ENCODE measurements at places on chromosomes 4 and X.

DNA sequence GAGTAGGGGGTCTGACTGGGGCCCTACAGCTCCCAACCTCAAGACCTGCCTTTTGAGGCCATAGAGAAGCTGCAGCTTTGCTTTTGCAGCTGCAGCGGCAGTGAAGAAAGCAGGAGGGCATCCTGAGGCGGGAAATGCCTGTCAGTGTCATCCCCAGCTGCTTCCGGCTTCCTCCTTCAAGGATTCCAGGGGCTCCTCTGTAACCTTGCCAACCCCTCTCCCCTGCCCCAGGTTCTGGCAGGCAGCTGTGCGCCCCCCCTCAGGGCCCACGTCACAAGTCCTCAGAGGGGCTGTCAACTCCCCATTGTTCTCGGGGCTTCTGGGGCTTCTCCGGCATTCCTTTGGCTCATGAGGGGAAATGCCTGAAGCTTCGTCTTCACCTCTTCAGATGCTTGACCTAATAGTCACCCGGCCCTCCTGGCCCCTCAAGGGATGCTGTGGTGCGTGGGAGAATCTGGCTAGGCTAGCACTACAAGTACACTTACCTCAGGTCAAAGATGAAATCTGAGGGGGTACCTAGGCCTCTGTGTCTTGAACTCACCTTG lies 31.9 kb downstream of the APLN start:
- no peak for DNase-seq

DNA sequence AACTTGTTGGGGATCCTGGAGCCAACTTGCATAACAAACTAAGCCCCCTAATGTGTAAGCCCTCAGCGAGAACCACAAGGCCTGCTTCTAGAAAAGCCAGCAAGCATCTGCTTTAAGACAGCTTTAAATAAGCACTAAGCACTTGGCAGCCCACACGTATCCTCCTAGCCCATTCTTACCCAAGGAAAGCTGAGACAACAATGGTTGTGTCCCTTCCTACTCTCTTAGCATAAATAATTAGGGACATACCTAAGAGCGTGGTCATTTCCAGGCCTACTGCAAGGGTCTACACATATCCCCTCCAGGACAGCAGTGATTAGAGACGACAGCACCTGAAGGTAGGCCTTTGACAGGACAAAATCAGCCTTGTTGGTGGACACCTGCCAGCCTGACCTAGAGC lies 322.8 kb upstream of the PPARGC1A start:
- no peak for DNase-seq

DNA sequence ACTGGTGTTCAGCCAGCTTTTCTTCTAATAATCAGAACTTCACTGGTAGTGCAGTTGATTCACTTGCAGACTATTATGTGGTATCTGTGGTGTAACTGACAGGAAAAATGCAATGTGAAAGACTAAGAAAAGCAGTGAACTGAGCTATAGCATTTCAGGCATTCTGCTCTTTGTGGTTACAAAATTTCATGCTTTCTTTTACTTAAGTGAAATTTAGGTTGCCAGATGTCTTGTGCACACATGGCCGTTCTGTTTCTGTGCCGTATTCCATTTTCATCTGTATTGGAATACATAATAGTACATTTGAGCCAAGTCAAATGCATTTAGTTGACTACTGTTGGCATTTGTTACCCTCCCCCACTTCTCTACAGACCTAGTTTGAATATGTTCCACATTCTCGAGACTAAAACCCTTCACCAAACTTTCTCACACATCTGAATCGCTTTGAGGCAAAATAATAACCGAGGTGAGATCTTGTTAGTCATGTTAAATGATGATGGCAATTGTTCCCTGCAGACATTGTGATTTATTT lies 8.2 kb downstream of the RTL3 start:
- DNase-seq = peak; percentile 38

GRCh38 chrX:80237072-80237471 lies 183.2 kb upstream of the TENT5D start:
- no peak for DNase-seq

GRCh38 chr4:10354746-10355145 lies 102.5 kb downstream of the ZNF518B start:
- DNase-seq = no peak

DNA sequence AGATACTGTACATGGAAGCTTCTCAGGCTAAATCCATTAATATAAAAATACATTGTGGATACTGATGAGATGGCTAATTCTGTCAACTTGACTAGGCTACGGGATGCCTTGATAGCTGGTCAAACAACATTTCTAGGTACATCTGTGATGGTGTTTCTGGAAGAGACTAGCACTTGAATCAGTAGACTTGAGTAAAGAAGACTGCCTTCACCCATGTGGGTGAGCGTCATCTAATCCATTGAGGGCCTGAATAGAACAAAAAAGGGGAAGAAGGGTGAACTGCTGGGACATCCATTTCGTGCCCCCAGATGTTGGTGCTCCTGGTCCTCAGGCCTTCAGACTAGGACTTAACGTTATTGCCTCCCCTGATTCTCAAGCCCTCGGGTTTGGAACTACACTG lies 3.7 kb upstream of the SRP72 start:
- DNase-seq = no peak

GRCh38 chr4:6313216-6313615 lies 43.6 kb downstream of the WFS1 start:
- no peak for DNase-seq

DNA sequence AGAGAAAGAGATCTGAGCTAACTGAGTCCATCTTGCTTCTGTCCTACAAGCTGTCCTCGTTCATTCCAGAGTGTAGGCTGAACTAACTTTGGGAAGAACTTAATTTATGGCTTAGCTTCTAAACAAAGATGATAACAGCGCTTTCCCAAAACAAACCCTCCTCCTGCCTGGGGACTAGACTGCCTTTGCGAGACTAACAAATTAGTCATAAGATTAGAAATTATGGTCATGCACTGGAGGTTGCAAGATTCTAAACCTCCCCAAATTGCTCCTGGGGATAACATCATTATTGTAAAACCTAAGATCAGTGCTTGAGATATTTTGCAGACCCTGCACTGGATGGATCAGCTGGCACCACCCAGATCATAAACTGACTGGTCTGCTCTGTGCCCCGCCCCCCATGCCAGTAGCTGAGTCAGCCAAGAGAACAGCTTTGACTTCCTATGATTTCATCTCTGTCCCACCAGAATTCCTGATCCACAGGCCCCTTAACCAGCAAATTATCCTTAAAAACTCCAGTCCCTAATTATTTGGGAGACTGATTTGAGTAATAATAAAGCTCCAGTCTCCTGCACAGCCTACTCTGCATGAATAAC lies 883.3 kb downstream of the TRIML1 start:
- peak; percentile 34 for DNase-seq

GRCh38 chr4:71186566-71187403 lies 152.0 kb upstream of the SLC4A4 start:
- DNase-seq = no peak

DNA sequence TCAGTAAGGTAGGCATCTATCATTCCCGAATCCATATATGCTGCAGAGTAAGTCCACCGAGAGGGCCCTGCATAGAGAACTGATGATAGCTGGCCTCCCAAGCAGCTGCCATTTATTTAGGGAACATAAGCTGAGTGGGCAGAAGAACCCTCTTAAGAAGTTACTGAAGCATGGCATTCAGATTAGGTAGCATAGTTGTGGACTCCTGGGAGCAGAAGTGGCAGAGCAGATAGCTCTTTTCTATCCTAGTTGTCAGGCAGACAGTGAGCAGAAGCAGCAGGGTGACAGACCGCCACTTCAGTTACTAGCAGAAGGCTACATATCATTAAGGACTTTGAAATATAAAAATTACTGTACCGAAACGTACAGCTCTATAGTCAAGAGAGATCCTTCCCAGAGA lies 454.7 kb downstream of the PPP4R3C start:
- DNase-seq = no peak

GRCh38 chr4:14879683-14880082 lies 122.6 kb upstream of the CPEB2 start:
- no peak for DNase-seq

GRCh38 chr4:148044912-148045352 lies 313.0 kb downstream of the ARHGAP10 start:
- no peak for DNase-seq

- peak; percentile 18 for DNase-seq
These were observed 147.7 kb downstream of the SH3KBP1 start for GRCh38 chrX:19739683-19740082.

- DNase-seq = no peak
These were observed 71.0 kb downstream of the GPAT3 start for GRCh38 chr4:83606898-83607297.

DNA sequence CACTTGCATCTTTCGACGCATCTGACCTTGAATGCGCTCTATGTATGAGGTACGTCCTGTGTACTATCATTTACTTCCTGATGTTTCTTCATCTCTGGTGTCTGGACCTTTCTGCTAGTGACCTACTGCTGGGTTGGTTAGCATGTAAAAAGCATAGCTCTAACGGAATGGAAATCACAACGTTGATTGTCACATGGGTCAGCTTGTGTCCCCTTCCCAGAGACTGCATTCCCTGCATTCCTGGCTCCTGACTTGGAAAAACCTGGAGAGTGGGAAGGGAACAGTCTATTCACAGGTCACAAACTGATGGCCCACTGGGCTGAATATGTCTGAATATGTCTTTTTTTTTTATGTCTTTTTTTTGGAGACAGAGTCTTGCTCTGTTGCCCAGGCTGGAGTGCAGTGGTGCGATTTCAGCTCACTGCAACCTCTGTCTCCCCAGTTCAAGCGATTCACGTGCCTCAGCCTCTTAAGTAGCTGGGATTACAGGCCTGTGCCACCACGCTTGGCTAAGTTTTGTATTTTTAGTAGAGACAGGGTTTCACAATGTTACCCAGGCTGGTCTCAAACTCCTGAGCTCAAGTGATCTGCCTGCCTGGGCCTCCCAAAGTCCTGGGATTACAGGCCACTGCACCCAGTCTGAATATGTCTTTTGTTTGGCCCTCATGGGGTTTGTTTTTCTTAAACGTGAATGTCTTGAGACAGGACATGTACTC lies 16.3 kb downstream of the LONRF3 start:
- DNase-seq = no peak

DNA sequence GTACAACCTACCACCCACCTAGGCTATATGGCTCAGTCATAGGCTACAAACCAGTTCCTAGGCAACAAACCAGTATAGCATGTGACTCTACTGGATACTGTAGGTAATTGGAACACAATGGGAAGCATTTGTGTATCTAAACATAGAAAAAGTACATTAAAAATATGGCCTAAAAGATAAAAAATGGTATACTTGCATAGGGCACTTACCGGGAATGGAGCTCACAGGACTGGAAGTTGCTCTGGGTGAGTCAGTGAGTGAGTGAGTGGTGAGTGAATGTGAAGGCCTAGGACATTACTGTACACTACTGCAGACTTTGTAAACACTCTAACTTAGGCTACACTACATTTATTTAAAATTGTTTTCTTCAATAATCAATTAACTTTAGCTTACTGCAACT lies 139.2 kb upstream of the RBPJ start:
- no peak for DNase-seq

DNA sequence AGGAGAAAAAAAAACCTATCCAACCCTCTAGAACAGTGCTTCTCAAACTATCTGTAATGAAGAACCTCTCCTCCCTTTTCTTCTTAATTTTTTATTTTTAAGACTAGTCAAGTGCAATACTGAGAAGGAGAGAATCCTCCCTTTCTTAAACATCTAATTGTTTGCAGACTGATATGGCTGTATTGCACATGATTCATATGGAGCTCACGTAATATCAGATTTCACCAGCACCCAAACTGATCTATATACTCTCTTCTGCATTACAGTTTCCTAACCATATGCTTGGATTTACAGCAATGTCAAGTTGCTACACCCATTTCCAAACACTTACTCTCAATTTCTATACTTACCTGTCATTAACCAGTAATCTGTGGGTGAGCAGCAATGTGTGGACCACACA lies 9.5 kb downstream of the PRMT9 start:
- no peak for DNase-seq

GRCh38 chr4:176187624-176188023 lies 7.8 kb downstream of the SPATA4 start:
- no peak for DNase-seq

DNA sequence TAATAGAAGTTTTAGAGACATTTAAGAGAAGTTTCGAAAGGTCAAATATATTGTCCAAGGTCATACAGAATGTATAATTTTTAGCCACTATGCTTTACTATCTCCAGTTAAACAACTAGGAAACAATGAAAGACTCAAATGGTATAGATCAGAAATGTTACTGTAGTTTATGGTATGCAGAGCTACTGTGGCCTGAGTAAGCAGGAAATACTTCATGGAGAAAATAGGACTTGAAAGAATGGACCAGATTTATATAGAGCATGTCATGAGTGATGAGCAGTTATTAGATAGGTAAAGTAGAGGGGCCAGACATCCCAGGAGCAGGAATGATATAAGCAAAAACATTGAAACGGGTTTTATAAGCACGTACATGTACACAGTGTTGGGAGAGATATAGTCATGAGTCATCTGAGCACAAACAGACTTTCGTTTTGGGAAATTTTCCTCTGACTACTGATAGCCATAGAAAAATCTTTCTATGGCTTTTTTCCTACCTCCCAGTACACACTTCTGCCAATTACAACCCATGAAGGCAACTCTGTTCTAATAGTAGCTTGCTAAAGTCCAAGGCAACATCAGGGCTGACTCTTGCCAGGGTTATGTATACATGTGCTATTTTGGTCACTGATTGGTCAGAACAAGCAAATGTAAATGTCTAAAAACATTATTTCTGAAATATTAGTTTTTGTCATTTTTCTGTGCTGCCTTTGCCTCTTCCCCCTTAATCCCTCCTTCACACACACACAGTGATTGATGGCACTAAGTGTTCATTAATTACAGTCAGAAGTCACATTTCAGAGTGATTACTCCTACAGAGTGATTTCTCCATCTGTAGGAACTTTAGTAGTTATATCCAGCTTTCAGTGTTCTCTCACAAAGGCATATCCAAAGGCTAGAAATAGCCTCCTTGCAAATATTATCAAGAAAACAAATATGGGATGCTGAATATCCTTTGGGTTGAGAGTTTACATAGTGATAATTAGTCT lies 198.7 kb downstream of the ENOX2 start:
- no peak for DNase-seq

GRCh38 chrX:43676971-43677572 lies 21.0 kb downstream of the MAOA start:
- DNase-seq = no peak

DNA sequence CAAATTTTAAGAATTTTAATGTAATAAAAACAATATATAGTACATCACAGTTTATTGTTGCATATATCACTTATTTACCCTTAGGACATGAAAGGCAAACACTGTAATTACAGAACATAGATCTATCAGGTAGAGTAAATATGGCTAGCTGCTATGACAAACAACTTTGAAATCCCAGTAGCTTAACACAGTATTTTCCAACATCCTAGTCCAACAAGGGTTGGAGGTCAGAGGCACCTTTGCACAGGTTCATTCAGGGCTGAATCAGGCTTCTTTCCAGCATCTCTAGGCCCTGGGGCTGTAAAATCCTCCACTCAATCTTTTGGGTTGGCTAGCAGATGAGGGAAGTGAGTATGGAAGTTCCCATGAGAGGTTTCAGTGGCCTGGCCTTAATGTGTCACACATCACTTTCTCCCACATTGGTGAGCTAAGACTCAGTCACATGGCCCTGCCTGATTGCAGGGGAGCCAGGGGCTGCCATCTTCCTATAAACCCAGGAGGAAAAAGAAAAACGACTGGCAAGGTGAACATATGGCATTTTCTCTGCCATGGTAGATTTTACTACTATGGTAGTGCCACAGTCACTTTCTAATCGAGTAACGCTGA lies 32.9 kb downstream of the HERC6 start:
- DNase-seq = no peak

GRCh38 chr4:159169404-159170302 lies 66.8 kb downstream of the RAPGEF2 start:
- no peak for DNase-seq

GRCh38 chrX:40009462-40009851 lies 88.3 kb downstream of the BCOR start:
- no peak for DNase-seq
